Fibroblast of skin of back (primary cell): ENCODE measurements at places on chromosomes 16 and 17.
A peak's percentile ranks its signal among the peaks of the same experiment; 100 is the strongest.

DNA sequence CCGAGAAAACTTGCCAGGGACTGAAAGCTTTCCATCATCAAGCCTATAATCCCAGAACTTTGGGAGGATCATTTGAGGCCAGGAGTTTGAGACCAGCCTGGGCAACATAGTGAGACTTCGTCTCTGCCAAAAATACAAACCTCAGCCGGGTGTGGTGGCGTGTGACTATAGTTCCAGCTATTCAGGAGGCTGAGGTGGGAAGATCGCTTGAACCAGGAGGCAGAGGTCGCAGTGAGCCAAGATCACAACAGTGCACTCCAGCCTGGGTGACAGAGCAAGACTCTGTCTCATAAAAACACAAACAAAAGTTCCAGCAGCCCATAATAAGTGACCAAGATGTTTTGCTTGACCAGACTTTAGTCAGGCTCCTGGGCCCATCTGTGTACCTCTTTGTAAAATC lies 1.9 kb downstream of the MEAK7 start:
- no peak for DNase-seq

DNA sequence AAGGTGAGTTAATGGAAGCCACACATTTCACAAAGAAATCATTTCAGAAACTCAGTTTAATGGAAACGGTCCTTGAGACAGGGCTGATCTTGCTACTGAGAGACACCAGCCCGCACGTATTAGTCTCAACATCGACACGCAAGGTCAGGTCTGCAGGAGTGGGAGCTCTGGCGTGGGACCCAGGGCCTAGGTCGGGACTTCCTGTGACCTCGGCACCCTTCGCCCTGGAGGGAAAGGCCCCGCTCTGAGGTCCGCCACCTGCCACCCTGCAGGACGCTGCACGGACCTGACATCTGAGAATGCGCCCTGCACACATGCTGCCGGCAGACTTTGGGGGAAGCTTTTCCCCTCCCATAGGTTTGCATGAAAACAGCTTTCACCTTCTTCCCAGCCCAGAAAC lies 59.7 kb downstream of the LMF1 start:
- DNase-seq, result no peak

DNA sequence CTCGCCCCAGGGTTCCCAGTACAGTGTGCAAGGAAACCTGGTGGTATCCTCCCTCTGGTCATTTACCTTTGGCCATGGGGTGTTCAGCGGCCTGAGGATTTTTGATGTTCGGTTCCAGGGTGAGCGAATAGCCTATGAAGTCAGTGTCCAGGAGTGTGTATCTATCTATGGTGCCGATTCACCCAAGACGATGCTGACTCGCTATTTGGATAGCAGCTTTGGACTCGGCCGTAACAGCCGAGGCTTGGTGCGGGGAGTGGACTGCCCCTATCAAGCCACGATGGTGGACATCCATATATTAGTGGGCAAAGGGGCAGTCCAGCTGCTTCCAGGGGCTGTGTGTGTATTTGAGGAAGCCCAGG lies 1.2 kb downstream of the AOC2 start:
- DNase-seq, result no peak

DNA sequence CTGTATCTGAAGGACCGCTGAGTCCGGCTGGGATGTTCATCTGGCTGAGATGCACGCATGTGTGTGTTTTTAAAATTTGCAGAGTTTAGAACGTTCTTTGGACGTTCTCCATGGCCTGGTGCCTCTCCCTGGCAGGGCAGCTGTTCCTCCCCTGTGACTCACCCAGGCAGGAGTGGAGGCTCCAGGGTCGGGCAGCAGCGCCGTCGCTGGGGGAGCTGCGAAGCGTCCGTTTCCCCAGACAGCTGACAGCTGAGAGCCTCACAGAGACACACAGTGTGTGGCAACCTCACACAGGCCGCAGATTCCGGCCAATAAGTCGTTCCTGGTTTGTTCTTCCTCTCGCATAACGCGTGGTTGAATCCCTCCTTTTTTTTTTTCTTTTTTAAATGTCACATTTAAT lies 80.6 kb downstream of the OR1D5 start:
- DNase-seq, result peak; percentile 59

DNA sequence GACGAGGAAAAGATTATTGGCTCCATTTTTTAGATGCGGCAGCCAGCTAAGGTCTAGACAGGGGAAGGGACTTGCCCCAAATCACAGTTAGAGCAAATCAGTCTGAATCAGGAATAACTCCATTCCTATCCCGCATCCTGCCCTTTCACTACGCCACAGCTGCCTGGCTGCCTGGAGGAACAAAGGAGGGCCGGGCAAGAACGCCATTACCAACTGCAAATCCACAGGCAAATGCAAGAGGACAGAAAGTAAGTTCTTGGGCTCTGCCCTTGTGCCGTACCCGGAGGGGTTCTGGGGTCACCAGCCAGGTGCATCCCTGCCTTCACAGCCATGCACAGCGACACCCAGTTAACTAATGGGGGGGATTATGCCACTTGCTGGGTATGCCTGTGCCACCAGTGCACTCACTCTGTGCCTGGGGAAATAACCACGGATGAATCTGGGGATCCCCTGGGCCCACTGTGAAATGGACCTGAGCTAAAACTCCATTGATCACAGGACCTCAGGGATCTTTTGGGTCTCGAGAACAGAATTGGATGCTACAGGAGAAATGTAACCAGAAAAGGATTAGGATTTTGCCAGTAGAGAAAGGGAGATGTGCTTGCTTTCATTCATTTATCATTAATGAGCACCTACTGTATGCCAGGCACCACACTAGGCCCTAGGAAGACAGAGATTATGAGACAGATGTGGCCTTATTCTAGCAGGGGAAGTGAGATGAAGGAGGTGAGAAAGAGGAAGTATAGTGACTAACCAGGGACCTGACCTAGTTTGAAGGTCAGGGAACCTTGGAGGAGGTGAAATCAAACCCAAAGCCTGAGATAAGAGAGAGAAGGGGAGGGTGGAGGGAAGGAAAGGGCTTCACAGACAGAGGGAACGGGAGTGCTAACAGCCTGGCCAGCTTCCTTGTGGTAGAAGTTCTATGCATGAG lies 17.7 kb downstream of the BCL7C start:
- DNase-seq, result peak; percentile 21
